ENCODE measurements at places on chromosomes 2 and 18. TPM values are rescaled to one million over a fixed set of nuclear protein-coding genes. Genes with fewer than 3 reads are reported as not detected.

Gene DYNAP
- total RNA-seq: not detected

Gene TMEFF2
- total RNA-seq: not detected

Gene RFX8
- 0.48 TPM for total RNA-seq

Gene IL1F10
- not detected for total RNA-seq

Gene TEX44
- not detected for total RNA-seq

Gene IL36B
- total RNA-seq: not detected

Gene PKDCC
- total RNA-seq: not detected

Gene DQX1
- 0.74 TPM for total RNA-seq

Gene AMER3
- total RNA-seq: not detected

Gene STAT4
- 38.0 TPM for total RNA-seq

Gene TCF23
- total RNA-seq: not detected

Gene STARD6
- total RNA-seq: not detected

Gene DOK1
- total RNA-seq: 32.4 TPM

All from activated T-helper 17 cell treated with anti-CD3 and anti-CD28 coated beads, Interleukin-2, amount 50 U/mL, for 72 hours (primary cell).